ENCODE measurements at places on chromosomes 13 and 19.

DNA sequence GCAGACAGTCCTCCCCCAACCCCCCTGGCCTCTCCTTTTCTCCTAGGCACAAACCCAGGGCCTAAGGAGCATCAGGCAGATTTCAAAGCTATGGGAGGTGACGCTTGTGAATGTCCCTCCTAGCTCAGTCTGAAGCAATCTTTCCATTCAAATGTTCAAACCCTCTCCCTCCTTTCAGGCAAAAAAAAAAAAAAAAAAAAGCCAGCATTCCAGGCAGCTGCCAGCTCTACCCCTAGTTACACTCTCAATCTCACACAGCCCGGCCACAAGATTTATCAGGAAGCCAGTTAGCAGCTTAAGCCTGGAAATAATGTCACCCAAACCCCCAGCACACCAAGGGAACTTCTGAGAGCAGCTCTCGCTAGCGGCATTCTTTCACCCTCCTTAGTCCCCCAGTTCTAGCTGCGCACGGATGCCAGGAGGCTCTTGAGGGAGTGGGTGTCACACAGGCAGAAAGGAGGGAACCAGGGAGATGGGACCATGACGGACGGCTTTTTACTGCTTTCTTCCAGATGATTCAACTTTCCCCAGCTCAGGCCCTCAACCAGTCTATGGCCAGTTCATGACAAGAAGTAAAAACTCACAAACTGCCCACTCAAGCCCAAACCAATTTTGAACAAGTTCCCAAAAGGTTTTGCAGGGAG lies 6.3 kb downstream of the SH3GL1 start:
- DNase-seq: no peak

GRCh38 chr19:31981545-31981944 lies 363.9 kb upstream of the ZNF507 start:
- DNase-seq: no peak

GRCh38 chr13:101157261-101157660 lies 259.0 kb downstream of the NALCN start:
- DNase-seq: no peak

- DNase-seq: no peak
Measured at GRCh38 chr13:53075356-53076041, 46.9 kb downstream of the OLFM4 start.

- DNase-seq: no peak
Measured at GRCh38 chr13:99159331-99160061, 41.2 kb upstream of the UBAC2 start.

Measured in stimulated activated CD4-positive, alpha-beta T cell treated with anti-CD3 and anti-CD28 coated beads, Interleukin-15, amount 100 ng/mL, for 48 hours (primary cell).